ENCODE measurements at places on chromosomes 6 and 20. TPM values are rescaled to one million over a fixed set of nuclear protein-coding genes. Genes with fewer than 3 reads are reported as not detected.

BTNL2 gene
- not detected for total RNA-seq

TMEM14B gene
- 103 TPM for total RNA-seq

SLC16A10 gene
- total RNA-seq = not detected

HLA-DMB gene
- not detected for total RNA-seq

CLDN20 gene
- total RNA-seq = not detected

GFRA4 gene
- not detected for total RNA-seq

NMBR gene
- not detected for total RNA-seq

TOX2 gene
- total RNA-seq = 50.7 TPM

LY86 gene
- total RNA-seq = not detected

BMP5 gene
- 0.13 TPM for total RNA-seq

OR10C1 gene
- not detected for total RNA-seq

HEY2 gene
- not detected for total RNA-seq

SRMS gene
- total RNA-seq = not detected

CLPSL1 gene
- not detected for total RNA-seq

SLC32A1 gene
- not detected for total RNA-seq

SLC22A16 gene
- not detected for total RNA-seq

PTP4A1 gene
- 26.6 TPM for total RNA-seq

TUBB2A gene
- 38.0 TPM for total RNA-seq

FOXF2 gene
- total RNA-seq = 106 TPM

Data from epithelial cell of alveolus of lung (primary cell).